T-helper 2 cell treated with Interferon-gamma antibody and Interleukin-4, amounts not matched to agents 5 μg/mL and 100 μg/mL, for 36 hours (primary cell): ENCODE measurements at places on chromosomes 2 and 18.
A peak's percentile ranks its signal among the peaks of the same experiment; 100 is the strongest.

GRCh38 chr2:174711206-174711605 lies 53.1 kb downstream of the CHRNA1 start:
- no peak overlapping the region for H3K4me3 ChIP-seq
- peaks cover 15% of the 10 kb centered on the region for H3K27me3 ChIP-seq
- H3K36me3 ChIP-seq: no peaks in the 10 kb centered on the region
- no peak for DNase-seq
- no peak overlapping the region for H3K27ac ChIP-seq

DNA sequence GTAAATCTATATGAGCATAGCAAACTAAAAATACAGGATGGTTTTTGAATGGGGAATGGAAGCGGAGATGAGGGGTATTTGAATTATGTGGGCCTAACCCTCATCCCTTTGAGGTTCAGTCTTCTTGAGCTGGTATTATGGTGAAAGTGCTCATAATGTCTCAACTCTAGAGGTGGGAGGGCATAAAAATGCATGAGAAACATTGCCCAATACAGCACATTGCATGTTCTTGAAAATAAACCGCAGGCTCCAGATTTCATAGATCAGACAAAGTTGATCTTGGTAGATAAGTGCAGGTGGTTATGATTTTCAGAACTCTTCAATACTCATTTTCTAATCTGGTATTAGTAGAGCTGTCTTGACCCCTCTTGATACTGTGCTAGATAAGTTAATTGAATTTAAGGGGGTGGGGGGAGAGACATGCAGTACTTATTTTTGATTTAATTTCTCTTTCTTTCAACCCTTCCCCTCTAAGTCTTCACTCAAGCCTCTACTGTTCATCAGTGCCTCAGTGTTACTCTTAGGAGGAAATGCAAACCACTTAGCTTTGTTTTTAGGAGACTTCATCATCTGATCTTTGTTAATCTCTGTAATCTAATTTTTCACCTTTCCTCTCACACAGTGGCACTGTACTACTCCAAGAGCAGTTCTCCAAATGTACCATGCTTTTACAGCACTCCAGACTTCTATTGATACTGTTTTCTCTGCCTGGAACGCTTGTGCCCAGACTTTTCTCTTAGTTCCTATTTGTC lies 22.2 kb downstream of the XRCC5 start:
- H3K27me3 ChIP-seq: no peaks in the 10 kb centered on the region
- peaks cover 75% of the 10 kb centered on the region for H3K36me3 ChIP-seq
- H3K27ac ChIP-seq: peak overlapping the region; percentile 53
- peak overlapping the region; percentile 45 for H3K4me3 ChIP-seq
- no peak for DNase-seq

GRCh38 chr2:88885679-88886416 lies 194.4 kb downstream of the RPIA start:
- no peaks in the 10 kb centered on the region for H3K36me3 ChIP-seq
- DNase-seq: no peak
- no peak overlapping the region for H3K4me3 ChIP-seq
- no peak overlapping the region for H3K27ac ChIP-seq

DNA sequence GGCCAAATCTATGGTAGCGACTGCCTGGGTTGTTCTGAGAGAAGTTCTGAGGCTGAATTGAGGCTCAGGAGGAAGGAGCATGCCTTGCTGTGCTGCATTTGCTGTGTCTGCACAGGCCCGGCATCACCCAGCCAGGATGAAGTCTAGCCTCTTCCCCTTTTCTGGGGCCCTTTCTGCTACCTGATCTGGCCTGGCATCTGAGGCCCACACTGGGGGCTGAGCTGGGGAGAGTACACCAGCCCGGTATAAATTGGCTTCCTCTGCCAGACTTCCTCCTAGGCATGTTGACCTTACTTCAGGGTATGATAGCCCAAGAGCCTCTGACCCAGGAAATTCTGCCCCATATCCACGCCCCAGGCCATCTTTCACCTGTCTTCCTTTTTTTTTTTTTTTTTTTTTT lies 30.0 kb downstream of the MRPL35 start:
- H3K4me1 ChIP-seq: peaks cover 16% of the 10 kb centered on the region
- DNase-seq: no peak
- peaks cover 7% of the 10 kb centered on the region for H3K27me3 ChIP-seq
- no peak overlapping the region for H3K27ac ChIP-seq
- no peak overlapping the region for H3K4me3 ChIP-seq

GRCh38 chr2:31318361-31319336 lies 84.7 kb downstream of the EHD3 start:
- H3K36me3 ChIP-seq: no peaks in the 10 kb centered on the region
- H3K27me3 ChIP-seq: peaks cover 5% of the 10 kb centered on the region
- peak; percentile 57 for DNase-seq
- peak overlapping the region; percentile 72 for H3K4me3 ChIP-seq

DNA sequence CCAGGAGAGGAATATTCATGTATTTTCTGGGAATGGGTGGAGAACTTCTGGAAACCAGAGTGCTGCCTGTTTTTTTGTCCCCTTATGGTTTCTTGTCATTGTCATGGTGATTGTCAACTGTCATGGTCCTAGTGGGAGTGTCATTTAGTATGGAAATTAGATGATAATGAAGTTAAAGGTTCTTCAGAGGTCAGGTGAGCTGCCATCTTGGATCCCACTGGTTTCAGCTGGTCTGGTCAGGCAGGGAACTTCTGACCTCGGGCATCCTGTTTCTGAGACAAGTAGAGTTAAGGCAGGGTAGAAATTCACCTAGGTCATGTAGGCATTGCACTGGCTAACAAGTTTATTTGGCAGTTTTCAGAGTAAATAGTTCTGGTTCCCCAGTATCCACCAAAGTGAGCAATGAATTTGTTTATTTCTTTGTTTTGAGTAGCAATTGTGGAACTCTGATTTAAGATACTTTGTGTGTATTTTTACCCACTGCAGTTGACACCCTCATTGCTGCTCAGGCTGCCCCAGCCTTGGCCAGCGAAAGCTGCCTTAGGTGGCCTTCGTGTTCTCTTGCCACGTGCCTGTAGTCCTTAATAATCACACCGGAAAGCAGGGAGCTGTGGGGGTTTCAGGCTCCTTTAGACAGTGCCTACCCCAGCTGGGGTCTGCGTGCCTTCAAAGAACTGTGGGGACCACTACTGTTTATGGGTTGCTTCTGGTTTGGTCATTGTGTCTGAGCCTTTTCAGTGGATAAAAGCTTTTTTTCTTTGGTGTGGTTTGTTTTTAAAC lies 48.7 kb downstream of the NCK2 start:
- no peak for DNase-seq
- peak overlapping the region; percentile 37 for H3K4me3 ChIP-seq
- peaks cover 85% of the 10 kb centered on the region for H3K4me1 ChIP-seq
- H3K27ac ChIP-seq: peak overlapping the region; percentile 64

DNA sequence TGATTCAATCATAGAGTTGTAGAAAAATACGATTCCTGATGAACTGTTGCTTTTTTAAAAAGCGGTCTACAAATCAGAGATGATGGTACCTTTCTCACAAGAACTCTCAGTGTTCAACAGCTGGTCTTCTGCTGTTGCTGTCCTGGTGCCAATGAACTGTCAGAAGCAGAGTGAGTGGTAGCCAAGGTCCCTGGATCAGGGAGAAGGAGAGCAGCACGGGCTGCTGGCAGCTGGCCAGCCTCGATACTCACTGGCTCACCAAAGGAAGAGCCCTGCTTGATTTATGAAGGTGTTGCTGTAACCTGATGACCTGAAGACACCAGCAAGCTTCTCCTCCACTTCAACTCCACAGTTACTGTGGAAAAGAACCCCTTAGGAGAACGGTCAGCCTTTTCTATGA lies 300.8 kb upstream of the SOX11 start:
- H3K27ac ChIP-seq: no peak overlapping the region
- no peak for DNase-seq
- H3K4me1 ChIP-seq: no peaks in the 10 kb centered on the region
- no peak overlapping the region for H3K4me3 ChIP-seq

DNA sequence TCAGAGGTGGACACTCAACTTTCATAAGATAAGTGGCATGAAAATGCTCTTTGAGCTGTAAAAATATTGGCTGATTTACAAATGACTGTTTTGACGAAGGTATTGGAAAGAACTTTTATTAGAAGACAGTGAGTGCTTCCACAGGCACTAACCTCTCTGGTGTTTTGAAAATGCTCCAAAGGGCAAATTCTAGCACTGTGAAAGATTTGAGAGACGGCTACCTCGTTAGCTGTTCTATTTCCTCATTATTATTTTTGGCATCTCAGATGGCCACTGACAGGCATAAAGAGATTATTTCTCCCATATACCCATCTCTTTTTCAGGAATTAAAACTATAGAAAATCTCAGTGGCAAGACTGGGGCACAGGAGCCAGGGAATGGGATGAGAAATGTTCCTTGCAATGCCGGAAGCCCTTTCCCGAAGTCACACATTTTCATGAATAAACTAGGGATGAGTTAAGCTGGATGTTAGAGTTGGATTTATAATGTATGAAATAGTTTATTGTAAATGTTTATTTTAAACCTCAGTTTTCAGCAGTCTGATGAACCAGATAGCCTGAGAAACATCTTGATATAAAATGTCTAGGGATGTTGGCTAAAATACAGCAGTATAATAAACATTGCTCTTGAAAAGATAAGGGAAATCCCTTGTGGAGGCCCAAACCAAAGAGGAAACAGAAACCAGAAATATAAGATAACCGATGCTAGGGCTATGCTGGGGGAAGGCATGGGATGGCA lies 175.7 kb downstream of the ASB1 start:
- H3K27ac ChIP-seq: no peak overlapping the region
- H3K27me3 ChIP-seq: no peaks in the 10 kb centered on the region
- H3K4me1 ChIP-seq: no peaks in the 10 kb centered on the region
- DNase-seq: no peak

GRCh38 chr2:18883616-18884456 lies 294.5 kb upstream of the NT5C1B start:
- H3K4me3 ChIP-seq: no peak overlapping the region
- H3K36me3 ChIP-seq: no peaks in the 10 kb centered on the region
- no peaks in the 10 kb centered on the region for H3K4me1 ChIP-seq
- H3K27ac ChIP-seq: no peak overlapping the region
- H3K27me3 ChIP-seq: no peaks in the 10 kb centered on the region

- H3K27me3 ChIP-seq: peaks cover 8% of the 10 kb centered on the region
- no peak overlapping the region for H3K27ac ChIP-seq
- DNase-seq: no peak
- peaks cover 7% of the 10 kb centered on the region for H3K4me1 ChIP-seq
- H3K4me3 ChIP-seq: no peak overlapping the region
Observed at GRCh38 chr2:45765728-45766254, 114.3 kb downstream of the PRKCE start.

- no peak for DNase-seq
- H3K36me3 ChIP-seq: peaks cover 8% of the 10 kb centered on the region
- H3K27me3 ChIP-seq: no peaks in the 10 kb centered on the region
- no peak overlapping the region for H3K27ac ChIP-seq
Observed at GRCh38 chr2:96498021-96498431, 7.1 kb downstream of the NEURL3 start.

GRCh38 chr2:223613017-223613950 lies 11.1 kb upstream of the SCG2 start:
- no peaks in the 10 kb centered on the region for H3K36me3 ChIP-seq
- H3K27ac ChIP-seq: no peak overlapping the region
- DNase-seq: no peak
- no peak overlapping the region for H3K4me3 ChIP-seq
- peaks cover 37% of the 10 kb centered on the region for H3K27me3 ChIP-seq

GRCh38 chr18:59740141-59740540 lies 42.9 kb upstream of the CCBE1 start:
- H3K36me3 ChIP-seq: no peaks in the 10 kb centered on the region
- no peak for DNase-seq
- no peak overlapping the region for H3K4me3 ChIP-seq
- no peak overlapping the region for H3K27ac ChIP-seq

DNA sequence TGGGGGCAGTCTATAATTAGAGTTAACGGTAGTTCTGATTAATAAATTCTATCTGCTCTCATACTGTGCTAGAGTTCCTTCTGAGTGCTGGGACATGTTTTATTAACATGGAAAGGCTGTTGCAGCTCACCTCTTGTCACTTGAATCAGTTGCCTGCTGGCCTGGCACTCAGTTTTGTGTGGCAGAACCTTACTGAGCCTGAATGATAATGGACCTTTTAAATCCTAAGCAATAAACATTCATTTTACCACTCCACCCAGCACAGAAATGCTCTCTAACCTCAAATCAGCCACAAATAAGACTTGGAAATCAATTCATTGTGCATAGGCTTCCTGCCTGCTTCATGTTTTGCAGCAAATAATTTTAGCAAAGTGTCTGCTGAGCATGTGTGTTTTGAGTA lies 115.0 kb upstream of the RBMS1 start:
- no peak overlapping the region for H3K27ac ChIP-seq
- peaks cover 2% of the 10 kb centered on the region for H3K27me3 ChIP-seq
- no peaks in the 10 kb centered on the region for H3K36me3 ChIP-seq
- peaks cover 4% of the 10 kb centered on the region for H3K4me1 ChIP-seq
- no peak overlapping the region for H3K4me3 ChIP-seq

GRCh38 chr2:40384233-40384632 lies 67.7 kb downstream of the SLC8A1 start:
- no peak overlapping the region for H3K4me3 ChIP-seq
- H3K36me3 ChIP-seq: peaks cover 6% of the 10 kb centered on the region
- H3K27me3 ChIP-seq: no peaks in the 10 kb centered on the region
- DNase-seq: no peak
- no peaks in the 10 kb centered on the region for H3K4me1 ChIP-seq

DNA sequence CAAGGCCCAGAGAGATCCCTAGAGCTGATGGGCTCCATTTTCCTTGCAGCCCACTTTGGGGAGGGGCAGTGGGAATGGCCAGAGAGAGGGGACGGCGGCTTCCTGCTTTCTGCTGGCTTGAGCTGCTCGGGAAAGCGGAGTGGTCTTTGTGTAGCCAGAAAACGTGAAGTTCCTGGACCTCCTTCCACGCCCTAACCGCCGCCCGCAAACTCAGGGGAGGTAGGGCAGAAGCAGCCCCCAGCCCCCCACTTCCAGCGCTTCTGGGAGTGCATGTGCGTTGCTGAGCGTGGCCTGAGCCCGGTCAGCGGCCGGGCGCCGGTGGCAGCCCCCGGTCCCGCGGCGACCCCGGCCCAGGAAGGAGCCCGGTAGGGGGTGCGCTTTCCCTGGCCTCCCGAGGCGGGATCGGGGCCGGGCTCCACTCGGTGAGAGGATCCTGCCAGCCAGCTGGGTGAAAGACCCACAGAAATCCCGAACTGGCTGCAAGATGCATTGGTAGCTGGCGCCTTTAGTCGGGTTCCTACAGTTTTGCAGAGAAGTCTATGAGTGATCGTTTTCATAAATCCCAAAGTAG lies 25.3 kb upstream of the BOD1L2 start:
- no peak overlapping the region for H3K27ac ChIP-seq
- no peak for DNase-seq

DNA sequence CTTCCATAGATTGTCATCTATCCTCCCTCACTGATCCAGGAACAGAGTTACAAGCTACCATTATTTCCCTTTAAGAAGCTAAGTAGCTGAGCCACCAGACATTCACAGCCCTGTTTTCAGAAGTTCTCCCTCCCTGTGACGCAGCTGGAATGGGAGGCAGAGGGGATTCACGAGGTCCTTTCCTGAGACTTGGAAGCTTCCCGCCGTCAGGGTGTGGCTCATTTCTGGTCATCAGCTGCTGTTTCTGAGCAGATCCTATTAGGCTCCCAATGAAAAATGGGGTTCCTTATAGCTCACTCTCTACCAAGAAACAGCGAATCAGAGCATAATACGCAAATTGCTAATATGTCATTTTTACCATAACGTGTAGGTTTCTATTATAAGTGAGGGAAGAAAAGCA lies 559.3 kb upstream of the ID2 start:
- H3K27me3 ChIP-seq: no peaks in the 10 kb centered on the region
- H3K4me1 ChIP-seq: peaks cover 23% of the 10 kb centered on the region
- no peak for DNase-seq
- no peak overlapping the region for H3K27ac ChIP-seq

GRCh38 chr2:71720596-71721361 lies 267.4 kb downstream of the DYSF start:
- H3K27ac ChIP-seq: no peak overlapping the region
- no peaks in the 10 kb centered on the region for H3K36me3 ChIP-seq
- no peak overlapping the region for H3K4me3 ChIP-seq
- no peaks in the 10 kb centered on the region for H3K27me3 ChIP-seq
- DNase-seq: no peak
